ENCODE measurements at places on chromosomes 5 and 9.

GRCh38 chr9:26956860-26957233, 635 bp downstream of the IFT74 start:
- peak; percentile 36 for DNase-seq

GRCh38 chr9:117265253-117265652, 149.6 kb downstream of the ASTN2 start:
- no peak for DNase-seq

GRCh38 chr5:54743997-54744788, 226.6 kb downstream of the SNX18 start:
- peak; percentile 32 for DNase-seq

- DNase-seq = peak; percentile 17
These were observed 89.7 kb upstream of the EQTN start for GRCh38 chr9:27386571-27387091.

DNA sequence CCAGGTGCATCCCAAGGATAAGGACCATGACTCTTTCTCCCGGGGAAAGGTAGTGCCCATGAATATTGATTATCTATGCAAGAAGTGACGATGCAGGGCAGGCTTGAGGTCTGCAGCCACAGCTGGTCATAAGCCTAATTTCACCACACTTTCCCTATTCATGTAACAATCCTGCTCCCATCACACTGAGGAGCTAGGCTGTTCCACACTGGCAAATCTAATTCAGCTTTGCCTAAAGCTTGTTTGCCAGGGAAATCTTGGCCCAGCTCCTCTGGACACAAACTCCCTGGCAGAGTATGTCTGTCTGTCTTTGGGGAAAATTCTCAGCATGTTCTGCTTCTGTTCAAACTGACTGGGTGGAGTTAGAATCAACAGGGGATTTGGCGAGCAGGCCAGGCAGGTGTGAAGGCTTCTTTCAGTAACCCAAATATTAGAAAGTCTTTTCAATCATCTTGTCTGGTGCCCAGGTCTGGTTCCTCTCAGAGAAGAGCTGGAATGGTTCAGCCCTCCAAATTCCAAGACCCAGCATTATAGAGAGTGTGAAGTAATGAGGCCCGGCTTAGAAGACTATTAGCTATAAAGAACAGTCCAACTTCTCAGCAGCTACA, 88.5 kb upstream of the SPDL1 start:
- DNase-seq = no peak

DNA sequence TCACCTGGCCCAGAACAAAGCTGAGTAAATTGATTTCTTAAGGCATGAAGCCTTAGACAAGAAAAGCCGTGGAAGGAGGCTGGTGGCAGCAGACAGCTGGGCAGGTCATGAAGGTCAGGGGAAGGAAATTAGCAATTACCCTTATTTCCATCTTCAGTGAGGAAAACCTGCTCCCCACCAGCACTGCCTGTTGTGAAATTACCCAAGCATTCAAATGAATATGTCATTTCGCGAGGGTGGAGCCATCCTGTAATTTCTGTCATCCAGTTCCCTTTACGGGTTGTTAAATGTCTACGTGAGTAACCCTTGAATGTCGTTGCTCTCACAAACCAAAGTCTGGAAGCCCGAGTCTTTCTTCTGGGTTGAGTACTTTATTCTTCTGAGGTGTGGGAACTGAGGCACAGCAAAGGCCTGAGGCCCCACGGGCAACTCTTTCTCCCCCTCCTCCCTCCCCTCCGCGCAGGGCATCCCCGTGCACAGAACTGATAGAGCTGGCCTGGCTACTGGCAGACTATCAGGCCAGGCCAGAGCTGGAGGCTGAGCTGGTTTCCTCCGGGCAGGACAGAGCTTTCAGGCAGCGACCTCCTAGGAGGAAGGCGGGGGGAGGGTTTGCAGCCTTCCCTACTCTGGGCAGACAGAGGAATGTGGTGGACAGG, 22.0 kb upstream of the AK3 start:
- no peak for DNase-seq

- DNase-seq = no peak
These were observed 88.2 kb upstream of the BASP1 start for GRCh38 chr5:17129093-17129849.

DNA sequence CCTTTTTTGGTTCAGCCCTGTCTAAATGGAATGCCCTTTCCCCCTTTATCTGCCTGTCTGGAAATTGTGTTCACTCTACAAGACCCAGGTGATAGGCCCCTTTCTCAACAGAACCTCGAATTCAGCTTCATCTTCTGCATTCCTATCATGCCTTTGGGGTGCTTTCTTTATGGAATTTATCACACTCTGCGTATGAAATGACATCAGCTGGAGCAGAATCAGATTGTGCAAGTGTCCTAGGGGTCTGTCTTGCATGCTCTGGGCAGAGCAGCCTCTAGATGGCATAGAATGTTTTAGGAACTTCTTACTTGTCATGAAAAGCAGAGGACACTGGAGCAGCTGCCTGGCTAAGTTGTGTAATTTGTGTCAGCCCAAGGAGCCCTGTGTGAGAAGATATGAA, 84.9 kb downstream of the ISL1 start:
- DNase-seq = peak; percentile 10

DNA sequence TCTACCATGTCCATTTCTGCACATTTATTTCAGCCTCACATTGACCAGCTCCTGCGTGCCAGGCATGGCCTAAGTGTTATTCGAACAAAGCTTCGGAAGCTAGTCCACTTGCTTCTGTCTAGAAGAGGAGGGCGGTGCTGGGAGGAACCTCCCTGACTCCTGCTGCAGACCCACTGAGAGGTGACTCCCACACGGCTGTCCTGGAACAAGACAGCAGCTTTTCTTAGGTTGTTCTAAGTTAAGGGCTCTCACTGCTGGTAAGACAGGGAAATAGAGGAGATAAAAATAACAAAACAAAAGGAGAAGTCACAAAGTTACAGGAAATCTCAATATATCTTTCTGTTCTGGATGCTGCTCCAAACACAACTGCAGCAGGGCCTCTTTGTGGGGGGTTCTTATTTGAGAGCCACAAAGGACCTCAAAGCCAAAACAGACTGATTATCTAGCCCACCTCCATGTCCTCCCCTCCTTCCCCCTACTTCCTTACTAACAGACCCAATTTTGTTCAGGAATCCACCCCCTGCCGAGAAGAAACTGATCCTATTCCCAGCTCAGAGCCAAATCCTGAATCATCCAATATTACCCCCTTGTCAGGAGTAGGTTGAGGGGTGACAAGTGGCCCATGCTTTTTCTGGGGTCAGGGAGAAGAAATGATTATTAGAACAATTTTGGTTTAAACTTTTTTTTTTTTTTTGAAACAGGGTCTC, 28.4 kb upstream of the KCNIP1 start:
- DNase-seq = no peak

- DNase-seq = no peak
These were observed 1.6 kb downstream of the CMBL start for GRCh38 chr5:10306114-10306513.

GRCh38 chr9:128702949-128703615, 779 bp downstream of the PKN3 start:
- peak; percentile 44 for DNase-seq

GRCh38 chr9:131361202-131361833, 32.6 kb upstream of the PRRC2B start:
- DNase-seq = peak; percentile 63
